CD4-positive, alpha-beta T cell treated with Interleukin-2 at 100 ng/mL for 4 hours (primary cell): ENCODE measurements at places on chromosomes 5 and 9.
A peak's percentile ranks its signal among the peaks of the same experiment; 100 is the strongest.

GRCh38 chr9:78856144-78856543 is 559.2 kb downstream of the PSAT1 start:
- DNase-seq, result no peak

DNA sequence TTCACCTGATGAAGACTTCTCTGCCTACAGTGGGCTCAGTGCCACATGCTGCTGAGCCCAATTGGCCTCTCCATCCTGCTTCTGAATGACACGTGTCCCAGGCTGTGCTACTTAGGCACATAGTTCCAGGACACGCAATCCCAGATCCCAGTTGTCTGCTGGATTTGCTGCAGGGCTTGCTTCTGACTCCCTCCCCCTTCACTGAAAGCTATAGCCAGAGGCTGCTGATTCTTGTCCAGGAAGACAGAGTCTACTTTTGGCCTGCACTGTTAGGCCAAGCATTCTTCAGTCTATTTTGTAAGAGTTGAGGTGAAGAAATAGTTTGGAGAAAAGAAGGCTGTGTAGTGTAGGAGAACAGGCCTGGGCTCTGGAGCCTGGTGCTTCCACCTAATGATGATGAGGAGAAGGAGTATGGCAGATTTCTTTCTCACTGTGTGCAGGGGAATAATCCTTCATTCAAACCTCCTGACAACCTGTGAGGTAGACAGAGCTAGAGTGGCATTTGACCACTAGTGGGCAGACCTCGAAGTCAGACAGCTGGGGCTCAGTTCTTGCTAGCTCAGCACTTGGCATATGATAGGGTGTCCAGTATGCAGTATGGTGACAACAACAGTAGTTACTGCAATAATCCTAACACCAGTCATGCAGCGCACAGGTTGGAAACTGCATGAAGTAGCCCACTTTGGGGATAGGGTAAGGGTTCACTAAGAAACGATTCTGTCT is 19.5 kb upstream of the ASPN start:
- DNase-seq, result no peak

- DNase-seq, result peak; percentile 35
These were observed 144.9 kb downstream of the MYO10 start for GRCh38 chr5:16791036-16791705.

DNA sequence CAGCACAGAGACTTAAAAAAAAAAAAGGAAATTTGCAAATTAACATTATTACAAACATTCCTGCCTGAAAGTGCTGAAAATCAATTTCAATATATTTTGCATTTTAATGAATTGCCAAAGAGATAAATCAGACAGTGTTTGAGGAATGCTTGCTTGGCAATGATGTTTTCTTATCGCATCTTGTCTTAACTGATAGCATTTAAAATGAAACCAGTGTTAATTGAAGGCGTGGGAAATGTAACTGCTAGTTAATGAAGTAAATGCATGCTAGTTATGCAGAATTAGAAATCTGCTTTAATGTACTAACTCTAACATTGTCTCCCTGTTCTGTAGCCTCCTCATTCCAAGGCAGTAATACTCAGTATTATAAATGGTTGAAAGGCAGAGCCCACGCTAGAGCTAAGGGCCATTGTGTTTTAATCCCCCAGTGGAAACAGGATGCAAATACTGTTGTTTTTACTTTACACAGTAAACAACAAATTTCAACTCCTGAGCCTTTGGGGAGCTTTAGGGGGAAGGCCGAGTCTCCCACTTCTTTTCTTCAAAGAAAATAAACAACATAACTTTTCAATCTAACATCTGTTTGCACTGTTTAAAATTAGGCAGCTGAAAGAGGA is 586.9 kb downstream of the TLE4 start:
- no peak for DNase-seq

DNA sequence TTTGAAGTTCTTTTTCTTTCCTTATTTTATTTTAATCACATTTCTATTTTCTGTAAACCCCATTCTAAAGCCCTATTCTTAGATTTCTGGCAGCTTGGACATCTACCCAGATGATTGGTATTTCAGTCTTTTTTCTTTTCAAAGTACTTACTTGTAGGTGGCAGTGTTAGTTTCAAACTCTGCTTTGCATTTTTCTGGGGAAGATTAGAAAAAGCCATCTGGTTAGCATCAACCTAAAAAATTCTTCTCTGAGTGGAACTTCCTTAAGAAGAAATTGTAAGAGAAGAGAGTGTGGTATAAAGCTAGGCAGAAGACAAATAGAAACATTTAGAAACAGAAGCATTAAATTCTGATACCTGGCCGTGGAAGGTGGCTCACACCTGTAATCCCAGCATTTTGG is 17.2 kb upstream of the TENT2 start:
- no peak for DNase-seq

GRCh38 chr9:69976152-69976551 is 67.5 kb upstream of the MAMDC2 start:
- no peak for DNase-seq

DNA sequence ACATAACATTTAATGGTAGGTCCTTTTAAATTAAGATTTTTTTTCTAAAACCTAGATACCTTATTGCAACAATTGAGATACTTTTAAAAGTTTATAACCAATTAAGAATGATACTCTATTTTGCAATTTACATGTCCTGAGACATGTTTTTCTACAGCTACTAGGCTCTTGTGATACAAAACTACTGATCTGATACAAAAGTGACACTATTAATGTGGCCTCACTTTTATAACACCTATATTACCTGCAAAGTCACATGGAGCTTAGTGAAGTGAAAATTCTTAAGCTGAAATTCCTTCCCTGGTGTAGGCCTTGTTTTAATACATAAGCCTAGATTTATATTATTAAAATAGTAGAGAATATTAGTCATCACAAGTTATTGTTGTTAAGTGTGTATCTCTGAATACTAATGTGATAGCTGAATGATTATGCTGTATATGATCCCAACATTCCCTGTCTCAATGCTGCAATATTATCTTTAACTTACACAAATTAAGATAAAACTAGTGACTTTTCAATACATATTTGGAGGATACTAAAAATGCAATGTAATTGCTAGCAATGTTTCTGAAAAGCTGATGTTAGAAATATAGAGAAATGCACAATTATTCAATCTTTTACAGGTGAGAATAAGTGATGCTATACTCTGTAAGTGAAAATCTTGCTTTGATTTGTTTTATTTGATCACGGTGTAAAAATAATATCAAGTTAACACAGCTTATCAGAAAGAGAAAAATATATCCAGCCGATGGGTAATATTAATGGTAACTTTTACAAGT is 2.6 kb downstream of the NFIB start:
- DNase-seq, result no peak

- no peak for DNase-seq
These were observed 8.8 kb downstream of the C9orf50 start for GRCh38 chr9:129612123-129612522.

DNA sequence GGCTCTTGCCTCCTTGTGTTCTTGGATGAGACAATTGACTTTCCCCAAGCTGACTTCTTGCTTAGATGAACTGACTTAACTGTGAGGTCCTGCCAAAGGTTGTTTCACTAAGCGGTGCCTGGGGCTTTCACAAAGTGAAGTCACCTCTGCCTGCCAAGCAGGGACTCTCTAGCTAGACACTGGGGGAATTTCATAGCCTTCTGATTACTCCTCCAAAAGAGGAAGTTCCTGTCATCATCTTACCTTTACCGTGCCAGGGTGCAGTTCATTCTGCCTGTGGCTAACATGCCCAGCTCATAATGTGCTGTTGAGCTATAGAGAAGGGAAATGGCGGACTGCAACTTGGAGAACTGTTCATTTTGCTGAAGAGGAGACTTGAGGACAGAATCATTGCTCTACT is 472.0 kb upstream of the WWC1 start:
- no peak for DNase-seq

DNA sequence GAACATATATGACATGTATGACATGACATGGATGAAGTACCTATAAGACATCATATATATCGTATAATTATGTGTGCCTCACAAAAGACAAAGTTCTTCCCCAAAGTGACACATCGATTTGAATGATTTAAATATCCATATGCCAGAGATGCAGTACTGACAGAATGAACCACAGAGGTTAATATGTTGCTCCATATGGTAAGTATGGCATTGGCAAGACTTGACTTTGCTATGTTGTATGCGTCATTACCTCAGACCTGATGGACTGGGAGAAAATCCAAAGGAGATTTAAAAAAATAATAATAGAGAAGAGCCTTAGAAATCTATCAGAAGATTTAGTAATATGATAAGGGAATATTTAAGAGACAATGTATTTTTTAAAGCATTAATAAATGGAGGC is 263.2 kb downstream of the PJA2 start:
- DNase-seq, result no peak

- no peak for DNase-seq
These were observed 67.6 kb upstream of the RGMB start for GRCh38 chr5:98705841-98706240.

GRCh38 chr9:35852876-35853865 is 17.0 kb downstream of the OR13J1 start:
- DNase-seq, result no peak

- no peak for DNase-seq
These were observed 247.9 kb downstream of the LURAP1L start for GRCh38 chr9:13022756-13023155.

- DNase-seq, result no peak
These were observed 9.5 kb downstream of the SIL1 start for GRCh38 chr5:139188558-139189270.

DNA sequence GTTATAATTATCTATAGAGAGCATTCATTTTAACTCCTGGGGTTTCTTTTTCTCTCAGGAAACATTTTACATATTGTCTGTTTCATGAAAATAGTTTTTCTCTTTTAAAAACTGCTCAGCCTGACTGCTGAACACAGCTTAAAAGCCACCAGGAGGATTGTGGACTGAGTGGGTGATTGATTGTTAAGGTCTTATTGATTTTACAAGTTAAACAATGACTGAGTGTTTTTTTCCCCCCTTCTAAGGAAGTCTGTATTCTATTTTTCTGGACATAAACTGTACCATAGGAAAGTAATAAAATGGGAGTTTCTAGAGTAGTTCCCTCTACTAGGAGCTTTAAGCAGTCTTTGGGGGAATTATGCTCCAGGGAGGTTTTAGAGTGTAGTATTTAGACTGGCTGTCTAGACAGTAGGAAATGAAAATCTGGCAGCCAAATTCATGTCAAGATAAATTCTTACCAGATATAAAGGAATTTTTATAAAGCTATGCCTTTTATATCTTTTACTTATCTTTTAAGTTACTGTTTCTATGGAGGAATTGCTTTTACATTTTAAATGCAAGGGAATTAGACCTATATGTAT is 463.9 kb downstream of the PRR16 start:
- no peak for DNase-seq

DNA sequence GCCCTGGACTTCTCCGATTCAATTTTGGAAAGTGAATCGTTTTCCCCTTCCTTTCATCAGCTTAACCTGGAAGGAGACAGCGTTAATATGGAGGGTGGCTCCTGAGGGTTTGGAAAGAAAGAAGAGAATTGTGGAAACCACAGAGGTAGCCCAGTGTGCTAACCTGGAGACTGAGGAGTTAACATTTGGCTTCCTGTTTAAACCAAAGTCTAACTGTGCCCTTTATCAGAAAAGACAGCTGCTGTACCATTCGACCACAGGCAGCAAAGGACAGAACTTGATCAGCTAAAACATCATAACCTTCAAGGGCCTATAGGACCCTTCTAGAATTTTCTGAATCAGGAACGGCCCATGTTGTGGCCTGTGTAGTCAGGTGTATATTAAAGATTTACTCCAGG is 735 bp downstream of the IDNK start:
- DNase-seq, result peak; percentile 34

- DNase-seq, result no peak
These were observed 61.3 kb downstream of the SECISBP2 start for GRCh38 chr9:89379508-89380115.

DNA sequence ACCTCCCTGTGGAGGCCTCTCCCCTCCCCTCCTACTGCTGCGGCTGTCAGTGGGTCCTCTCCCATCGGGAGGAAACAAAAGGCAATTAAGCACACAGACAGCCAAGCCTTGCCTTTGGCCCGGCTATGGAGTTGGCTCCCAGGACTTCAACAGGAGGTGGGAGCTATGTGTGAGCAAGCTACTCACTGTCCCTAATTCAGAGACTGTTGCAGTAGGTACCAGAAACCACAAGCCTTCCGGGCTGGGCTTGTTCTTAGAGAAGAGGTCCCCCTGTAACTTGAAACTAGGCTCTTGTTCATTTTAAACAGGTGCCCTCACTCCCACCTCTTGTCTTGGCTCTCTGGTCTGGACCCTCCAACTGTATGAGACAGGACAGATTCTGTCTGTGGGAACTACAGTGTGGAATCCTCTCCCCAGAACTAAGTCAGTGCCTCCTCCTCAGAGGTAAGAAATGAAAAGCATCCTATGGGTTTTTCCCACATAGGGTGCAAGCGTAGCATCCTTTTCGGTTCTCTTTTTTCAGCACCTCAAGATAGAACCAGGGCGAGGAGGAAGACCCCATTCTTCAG is 561.1 kb downstream of the EBF1 start:
- DNase-seq, result no peak

DNA sequence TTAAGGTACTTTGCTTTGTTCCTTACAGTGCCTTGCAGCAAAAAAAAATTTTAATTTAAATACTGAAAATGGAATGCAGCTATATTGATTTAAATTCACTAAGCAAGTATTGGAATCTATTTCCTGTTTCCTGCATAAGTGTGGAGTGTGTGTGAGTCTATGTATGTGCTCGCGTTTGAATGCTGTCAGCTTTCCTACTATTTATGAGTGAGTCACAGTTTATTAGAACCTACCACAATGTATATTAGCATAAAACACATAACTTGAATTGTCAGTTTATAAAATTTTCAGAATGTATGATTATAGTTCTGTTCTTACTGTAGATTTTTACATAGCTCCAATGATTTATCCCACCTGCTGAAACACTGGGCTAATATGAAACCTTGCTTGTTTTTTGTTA is 302.1 kb downstream of the NR2F1-AS1 start:
- DNase-seq, result no peak
